ENCODE measurements at places on chromosomes 16 and 17. TPM values are rescaled to one million over a fixed set of nuclear protein-coding genes. Genes with fewer than 3 reads are reported as not detected.

The ZP2 gene
- not detected for total RNA-seq

The TUBB3 gene
- total RNA-seq: 2.9 TPM

The ARL5C gene
- total RNA-seq: not detected

The SEPTIN12 gene
- total RNA-seq: not detected

The KRT40 gene
- total RNA-seq: 1.6 TPM

The TBC1D3I gene
- not detected for total RNA-seq

The CSHL1 gene
- not detected for total RNA-seq

The SLC5A11 gene
- total RNA-seq: not detected

The CYB561 gene
- total RNA-seq: 137 TPM

The OVCA2 gene
- 36.3 TPM for total RNA-seq

The SDR42E2 gene
- 0.66 TPM for total RNA-seq

The PSME3 gene
- total RNA-seq: 51.6 TPM

The CTRL gene
- total RNA-seq: 286 TPM

The ETV4 gene
- 6.2 TPM for total RNA-seq

The SCNN1G gene
- total RNA-seq: 0.26 TPM

The HEXD gene
- total RNA-seq: 54.7 TPM

The SLC5A2 gene
- 0.26 TPM for total RNA-seq
